BE2C (cell line): ENCODE measurements at places on chromosomes 7 and 10.
A peak's percentile ranks its signal among the peaks of the same experiment; 100 is the strongest.

DNA sequence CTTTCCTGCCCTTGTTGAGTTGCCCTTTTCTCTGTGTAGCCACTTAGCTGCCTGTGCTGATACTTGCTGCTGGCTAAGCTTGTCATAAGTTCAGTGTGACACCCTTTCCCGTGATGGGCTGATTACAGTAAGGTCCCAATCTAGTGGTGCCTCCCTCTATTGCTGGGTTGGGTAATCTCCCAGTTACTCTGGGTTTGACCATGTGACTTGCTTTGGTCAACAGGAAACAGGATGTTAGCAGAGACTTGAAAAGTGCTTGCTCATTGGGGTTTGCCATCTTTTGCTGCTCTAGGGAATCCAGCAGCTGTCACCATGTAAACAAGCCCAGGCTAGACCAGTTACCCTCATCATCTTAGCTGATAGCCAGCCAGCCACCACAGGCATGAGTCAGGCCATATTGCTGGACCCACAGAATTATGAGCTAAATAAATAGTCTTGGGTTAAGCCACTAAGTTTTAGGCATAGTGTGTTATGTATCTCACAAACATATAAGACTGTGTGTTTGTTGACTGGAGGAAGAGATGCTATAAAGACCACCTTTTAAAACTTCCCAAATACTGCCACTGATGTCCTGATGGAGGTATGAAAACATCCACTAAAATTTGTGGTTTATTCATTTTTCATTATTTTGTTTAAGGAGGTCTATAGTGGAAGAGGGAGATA lies 4.0 kb upstream of the LEP start:
- DNase-seq = no peak

DNA sequence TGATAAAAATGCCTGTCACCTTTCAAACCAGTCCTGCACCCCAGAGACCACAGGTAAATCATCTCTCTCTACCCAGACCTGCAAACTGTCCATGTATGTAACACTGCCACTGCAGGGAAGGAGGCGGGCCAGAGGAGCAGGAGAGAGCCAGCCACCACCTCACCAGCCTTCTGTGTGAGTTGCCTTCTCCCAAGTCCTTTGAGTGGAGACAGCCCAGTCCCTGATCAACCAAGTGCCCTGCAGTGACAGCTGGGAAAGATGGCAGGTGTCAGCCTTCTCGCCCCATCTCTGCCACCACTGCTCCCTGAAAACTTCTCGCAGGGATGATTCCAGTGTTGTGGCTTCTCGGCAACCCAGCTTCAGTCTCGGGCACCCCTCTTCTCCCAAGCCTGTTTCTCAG lies 42.4 kb downstream of the MTURN start:
- no peak for DNase-seq

GRCh38 chr7:15042285-15043065 lies 139.9 kb upstream of the DGKB start:
- DNase-seq = no peak

GRCh38 chr7:84904561-84904960 lies 282.3 kb downstream of the SEMA3D start:
- DNase-seq = no peak

GRCh38 chr7:152862856-152863255 lies 103.3 kb downstream of the ACTR3B start:
- no peak for DNase-seq

GRCh38 chr7:88185650-88186049 lies 34.2 kb downstream of the SRI start:
- no peak for DNase-seq

GRCh38 chr7:66939325-66939724 lies 18.3 kb downstream of the TMEM248 start:
- DNase-seq = no peak

GRCh38 chr7:76047811-76048667 lies at the start of the genes MDH2 and STYXL1:
Gene MDH2 (plus strand): TSS chr7:76048106. CDS start chr7:76048161, 55 bp downstream.
Gene STYXL1 (minus strand): TSS chr7:76048000. CDS start chr7:76030523, 17,477 bp downstream.
- peak; percentile 96 for DNase-seq

DNA sequence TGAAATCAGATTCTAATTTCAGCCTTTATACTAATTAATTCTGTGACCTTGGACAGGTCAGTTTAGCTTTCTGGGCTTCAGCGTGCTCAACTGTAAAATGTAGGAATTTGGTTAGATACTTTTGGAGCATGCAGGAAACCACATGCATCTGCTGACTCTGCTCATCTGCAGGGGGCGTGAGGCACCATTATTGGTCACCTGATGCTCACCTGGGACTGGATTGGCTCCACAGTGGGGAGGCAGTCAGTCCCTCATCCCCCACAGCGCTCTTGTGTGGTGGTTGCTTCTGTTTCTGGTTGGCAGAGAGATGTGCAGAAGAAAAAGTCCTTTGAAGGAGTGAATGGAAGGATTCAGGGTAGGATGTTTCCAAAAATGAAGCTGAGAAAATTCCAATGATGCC lies 150.9 kb upstream of the MTPN start:
- DNase-seq = no peak

DNA sequence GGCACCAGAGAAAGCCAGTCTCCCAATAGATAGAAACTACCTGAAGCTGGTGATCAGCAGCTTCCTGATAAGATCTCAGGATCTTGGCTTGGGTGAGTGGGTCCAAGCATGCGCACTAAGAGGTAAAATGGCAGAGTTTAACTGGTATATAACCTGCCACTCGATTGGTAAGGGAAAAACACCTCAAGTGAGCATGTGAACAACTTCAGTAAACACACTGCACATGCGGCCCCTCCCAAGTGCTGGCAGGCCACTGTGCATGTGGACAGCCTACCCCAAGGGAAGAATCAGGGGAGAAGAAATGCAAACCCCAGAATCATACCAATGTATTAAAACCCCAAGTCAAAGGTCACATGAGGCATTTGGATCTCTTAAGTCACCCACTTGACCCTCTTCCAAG lies 17.7 kb upstream of the PON1 start:
- DNase-seq = no peak

- DNase-seq = no peak
Observed at GRCh38 chr7:34748728-34749089, 90.7 kb downstream of the NPSR1 start.

- DNase-seq = no peak
Observed at GRCh38 chr10:97138174-97138573, 47.6 kb downstream of the SLIT1 start.

- no peak for DNase-seq
Observed at GRCh38 chr7:157817433-157817832, 480.6 kb downstream of the DNAJB6 start.

GRCh38 chr10:115921795-115922194 lies 351.2 kb downstream of the GFRA1 start:
- no peak for DNase-seq

DNA sequence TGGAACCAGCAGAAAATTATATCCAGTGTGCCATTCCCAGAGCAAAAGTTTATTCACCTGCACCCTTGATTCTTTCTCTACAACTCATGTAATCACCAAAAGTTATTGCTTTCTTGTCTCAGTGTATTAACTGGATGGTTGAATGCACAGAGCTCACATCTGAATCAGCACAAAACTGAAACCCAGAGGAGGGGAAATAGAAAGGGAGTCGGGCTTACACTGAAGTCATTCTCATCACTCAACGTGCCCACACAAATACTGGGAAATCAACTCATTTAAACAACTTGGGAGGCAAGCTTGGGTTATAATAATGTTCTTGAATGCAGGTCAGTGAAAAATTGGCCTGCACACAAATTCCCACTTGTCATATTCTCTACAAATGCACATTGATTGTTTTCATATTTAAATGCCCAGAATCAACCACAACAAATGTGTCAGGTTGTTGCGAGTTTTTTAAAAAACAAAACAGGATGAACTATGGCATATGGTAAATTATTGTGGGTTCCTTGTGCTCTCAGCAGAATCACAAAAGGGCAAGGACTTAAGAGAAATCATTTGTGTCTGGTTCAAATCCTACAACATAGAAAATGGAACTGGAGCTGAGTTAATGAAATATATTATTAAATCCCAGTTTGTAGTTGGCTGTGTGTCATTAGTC lies 125.9 kb upstream of the NOBOX start:
- DNase-seq = no peak

GRCh38 chr7:33109758-33110238 lies 594 bp upstream of the RP9 start:
- peak; percentile 16 for DNase-seq
